Amniotic stem cell (primary cell): ENCODE measurements at places on chromosomes 1 and 21.

- peak; percentile 14 for DNase-seq
Measured at GRCh38 chr1:84632673-84633434, 57.4 kb downstream of the SSX2IP start.

GRCh38 chr1:31535561-31535960 lies 40.8 kb upstream of the TINAGL1 start:
- no peak for DNase-seq

DNA sequence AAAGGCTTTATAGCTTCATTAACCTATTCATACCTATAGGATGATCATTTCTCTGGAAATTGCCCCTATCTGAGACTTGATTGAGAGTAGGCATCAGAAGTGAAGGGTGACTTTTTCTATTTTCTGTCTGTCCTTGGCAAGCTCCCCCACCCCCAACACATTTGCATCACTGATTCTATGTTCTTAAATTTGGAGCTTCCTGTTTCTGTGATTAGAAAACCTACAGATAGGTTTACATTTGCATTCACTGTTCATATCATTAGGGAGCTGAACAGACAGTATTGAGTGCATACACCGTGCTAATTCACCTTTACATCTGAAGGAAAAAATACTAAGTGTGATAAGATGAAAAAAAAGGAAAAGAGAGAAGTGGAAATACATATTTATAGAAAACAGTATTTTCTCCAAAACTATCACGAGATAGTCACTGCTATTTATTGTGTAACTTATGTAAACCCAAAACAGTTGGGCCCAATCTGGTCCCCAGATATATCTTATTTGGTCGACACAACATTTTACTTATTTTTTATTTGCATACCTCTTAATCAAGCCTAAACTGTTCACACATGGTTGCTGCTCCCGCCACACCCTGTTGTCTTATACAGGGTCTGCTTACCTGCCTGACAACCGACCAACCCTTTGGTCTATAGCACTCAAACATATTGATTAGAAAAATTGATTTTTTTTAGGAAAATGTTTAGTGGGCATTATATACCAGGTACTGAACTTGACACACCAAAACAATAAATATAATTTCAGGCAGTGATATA lies 218.8 kb downstream of the NTNG1 start:
- DNase-seq, result no peak

- no peak for DNase-seq
Measured at GRCh38 chr1:215776336-215776735, 209.2 kb downstream of the KCTD3 start.

GRCh38 chr1:234325878-234326496 lies 47.3 kb upstream of the COA6 start:
- DNase-seq, result no peak

DNA sequence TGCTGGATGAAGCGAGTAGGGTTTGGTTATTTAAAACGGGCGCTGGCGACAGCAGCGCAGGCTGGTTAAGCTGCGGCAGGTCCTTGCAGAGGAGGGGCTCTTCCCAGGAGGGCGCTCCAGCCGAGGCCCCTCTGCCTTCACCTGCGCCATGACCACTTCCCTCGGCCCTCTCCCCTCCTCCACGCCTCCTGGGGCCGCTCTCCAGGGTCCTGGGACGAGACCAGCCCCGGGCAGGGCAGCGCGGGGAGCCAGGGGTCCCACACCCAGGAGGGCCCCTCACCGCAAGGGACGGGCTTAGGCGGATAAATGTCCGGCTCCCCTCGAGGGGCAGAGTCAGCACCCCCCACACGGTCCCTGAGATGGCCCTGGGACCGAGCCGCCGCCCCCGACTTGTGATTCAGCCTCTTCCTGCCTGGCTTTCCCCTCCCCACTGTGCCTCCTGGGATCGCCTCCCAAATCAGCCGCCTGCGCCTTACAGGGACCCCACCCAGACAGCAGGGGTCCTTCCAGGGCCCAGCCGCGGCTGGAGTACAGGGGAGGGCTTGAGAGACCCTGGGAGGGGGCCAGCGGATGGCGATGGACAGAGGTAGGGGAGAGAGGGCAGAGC lies 380.7 kb downstream of the MATN1 start:
- no peak for DNase-seq

- DNase-seq, result no peak
Measured at GRCh38 chr21:35562876-35563275, 497.4 kb downstream of the SETD4 start.

GRCh38 chr1:228803421-228803820 lies 68.1 kb downstream of the RHOU start:
- no peak for DNase-seq

DNA sequence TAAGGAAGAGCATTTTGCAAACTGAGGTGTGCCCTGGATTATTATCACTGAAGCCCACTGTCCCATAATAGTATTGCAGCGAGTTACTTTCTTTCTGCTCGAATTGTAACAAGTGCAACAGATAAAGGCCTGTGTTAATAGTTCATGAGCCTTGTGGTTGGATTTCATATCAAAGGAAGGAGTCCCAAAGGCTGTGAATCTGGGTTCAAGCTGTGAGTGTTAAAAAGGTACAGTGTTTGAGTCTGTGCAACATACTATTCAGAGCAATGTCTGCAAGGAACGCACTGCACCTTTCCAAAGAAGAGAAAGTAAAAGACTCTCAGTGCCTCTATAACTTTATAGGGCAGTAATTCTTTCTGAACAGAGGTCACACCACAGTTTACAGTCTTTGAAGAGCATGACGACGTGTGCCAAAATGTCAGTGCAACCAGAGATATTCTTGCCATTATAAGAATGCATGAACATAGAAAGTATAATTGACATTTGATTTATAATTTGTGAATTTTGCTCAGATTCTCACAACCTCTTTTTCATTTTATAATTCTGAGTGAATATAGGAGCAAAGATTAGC lies 79.1 kb downstream of the CDC7 start:
- DNase-seq, result no peak

- peak; percentile 75 for DNase-seq
Measured at GRCh38 chr1:197902454-197903195, at the start of gene C1orf53. Gene C1orf53 (plus strand): TSS chr1:197902630. CDS start chr1:197902650, 20 bp downstream.

DNA sequence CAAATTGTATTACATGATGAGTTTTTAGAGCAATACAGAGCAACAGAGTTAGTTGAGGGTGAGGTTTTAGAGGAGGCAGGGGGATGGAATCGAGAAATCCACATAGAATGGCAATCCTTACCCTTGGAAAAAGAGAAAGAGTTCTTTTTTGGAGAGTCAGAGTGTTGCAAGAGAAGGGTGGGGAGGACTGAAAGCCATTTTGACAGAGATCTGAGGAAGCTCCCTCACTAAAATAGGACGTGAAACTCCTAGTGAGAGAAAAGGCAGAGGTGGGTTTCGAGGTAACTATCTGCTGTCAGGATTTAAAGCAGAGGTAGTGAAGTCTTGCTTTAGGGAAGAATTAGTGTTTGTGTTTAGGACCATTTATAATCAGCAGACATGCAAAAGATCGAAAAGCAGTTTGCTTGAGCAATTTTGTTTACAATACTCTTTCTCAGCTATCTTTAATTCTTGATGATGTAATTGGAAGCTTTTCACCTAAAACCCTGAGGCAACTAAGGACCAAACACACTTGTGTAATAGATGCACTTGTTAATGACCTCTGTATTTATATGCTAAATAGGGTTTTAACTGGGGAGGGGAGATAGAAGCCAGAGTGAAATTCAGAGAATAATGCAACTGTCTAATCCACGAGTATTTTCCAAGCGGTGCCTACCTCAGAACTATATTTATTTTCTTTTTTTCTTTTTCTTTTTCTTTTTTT lies 20.0 kb downstream of the ADAMTS5 start:
- no peak for DNase-seq

DNA sequence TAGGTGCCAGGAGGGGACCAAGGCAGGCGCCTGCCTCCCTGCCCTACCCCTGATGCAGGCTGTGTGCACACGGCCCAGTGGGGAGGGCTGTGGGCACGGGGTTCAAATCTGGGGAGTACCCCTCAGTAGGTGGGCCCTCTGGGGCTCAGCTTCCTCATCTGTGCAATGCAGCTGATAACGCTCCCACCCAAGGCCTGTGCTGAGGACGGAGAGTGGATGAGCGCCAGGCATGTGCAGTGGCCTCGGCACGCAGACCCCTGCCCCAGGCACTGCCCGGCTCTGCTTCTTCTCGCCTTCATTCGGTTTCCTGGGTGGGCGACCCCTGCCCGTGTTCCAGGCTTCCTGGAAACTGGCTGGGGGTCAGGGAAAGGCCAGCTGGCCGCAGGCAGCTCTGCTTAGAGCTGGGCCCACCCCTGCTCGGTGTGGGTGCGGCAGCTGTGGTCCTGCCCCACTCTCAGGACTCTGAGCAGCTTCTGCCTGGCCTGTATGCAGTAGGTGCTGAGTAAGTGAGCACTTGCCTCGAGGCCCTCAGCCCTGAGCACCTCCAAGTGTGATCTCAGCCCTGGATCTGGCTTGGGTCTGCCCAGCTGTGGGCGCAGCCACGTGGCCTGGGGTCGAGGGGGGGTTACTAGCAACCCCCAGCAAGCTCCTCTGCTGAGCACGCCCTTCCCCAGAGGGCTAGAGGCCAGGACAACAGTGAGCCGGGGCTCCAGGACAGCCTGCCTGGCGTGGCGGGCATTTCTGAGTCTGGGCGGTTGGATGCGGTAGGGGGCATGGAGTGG lies 11.9 kb upstream of the TNFRSF14 start:
- DNase-seq, result no peak

GRCh38 chr1:42730988-42731387 lies 9.0 kb downstream of the CLDN19 start:
- DNase-seq, result no peak

DNA sequence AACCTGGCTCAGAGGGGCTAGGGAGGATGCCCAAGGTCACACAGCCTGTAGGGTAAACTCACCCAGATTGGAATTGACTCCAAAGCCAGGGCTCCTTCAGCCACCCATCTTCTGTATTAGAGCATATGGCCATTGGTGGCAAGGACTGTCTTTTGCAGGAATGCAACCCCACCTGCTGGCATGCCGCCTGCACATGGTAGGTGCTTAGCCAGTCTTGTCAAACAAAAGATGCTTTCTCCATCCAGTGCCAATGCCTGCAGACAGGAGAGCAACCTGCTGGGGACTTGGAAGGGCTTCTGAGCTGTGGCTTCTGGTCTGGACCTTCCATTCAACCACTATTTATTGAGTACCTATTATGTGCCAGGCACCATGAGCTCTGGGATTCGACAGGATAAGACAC lies 95.3 kb upstream of the TMEM51 start:
- DNase-seq, result no peak

DNA sequence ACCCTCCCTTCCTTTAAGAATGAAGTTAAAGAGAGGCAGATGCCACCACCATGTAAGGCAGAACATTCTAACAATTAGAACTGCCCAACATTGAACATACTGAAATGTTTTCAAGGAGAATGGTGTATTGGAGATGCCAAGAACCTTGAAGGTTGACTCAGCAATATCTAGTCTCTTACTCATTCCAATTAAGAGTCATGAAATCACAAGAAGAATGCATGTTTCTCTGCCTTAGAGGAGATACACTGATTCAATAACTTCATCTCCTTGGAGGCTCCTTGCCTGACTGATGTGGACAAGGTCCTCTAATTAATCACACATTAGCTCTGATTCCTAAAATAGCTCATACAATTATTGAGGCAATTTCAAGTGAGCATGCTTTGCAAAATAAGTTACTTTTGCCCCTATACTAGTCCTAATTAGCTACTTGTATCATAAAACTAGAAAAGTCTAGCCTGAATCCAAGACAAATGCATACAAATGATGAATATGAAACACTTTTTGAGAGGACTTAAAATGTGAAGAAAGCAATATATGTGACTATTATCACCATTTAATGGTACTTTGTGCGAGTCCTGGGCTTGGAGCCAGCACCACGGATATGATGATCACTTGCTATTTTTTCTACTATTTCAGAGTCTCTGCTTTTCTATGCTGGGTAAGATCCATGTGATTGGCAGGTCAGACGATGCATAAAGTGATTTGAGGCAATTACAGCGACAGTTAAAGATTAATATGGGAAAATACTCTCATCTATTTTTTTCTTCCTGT lies 114.5 kb downstream of the DSCAM start:
- DNase-seq, result peak; percentile 15

DNA sequence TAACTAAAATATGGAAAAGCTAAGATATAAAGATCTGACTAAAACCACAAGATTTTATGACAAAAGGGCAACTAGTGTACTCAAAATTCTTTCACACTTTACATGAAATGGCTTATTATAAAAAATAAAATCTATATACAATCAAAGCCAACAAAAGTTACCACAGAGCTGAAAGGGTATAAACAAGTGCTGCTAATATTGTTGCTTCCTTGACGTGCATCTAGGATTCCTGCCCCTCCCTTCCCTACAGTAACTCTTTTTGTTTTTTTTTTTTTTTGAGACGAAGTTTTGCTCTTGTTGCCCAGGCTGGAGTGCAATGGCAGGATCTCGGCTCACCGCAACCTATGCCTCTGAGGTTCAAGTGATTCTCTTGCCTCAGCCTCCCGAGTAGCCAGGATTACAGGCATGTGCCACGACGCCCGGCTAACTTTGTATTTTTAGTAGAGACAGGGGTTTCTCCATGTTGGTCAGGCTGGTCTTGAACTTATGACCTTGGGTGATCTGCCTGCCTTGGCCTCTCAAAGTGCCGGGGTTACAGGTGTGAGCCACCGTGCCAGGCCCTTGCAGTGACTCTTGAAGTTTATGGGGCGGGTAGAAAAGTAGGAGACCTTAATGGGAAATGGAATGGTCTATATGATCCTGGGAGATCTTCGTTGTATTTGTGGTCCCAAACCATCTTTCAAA lies 4.5 kb downstream of the SRSF4 start:
- no peak for DNase-seq

DNA sequence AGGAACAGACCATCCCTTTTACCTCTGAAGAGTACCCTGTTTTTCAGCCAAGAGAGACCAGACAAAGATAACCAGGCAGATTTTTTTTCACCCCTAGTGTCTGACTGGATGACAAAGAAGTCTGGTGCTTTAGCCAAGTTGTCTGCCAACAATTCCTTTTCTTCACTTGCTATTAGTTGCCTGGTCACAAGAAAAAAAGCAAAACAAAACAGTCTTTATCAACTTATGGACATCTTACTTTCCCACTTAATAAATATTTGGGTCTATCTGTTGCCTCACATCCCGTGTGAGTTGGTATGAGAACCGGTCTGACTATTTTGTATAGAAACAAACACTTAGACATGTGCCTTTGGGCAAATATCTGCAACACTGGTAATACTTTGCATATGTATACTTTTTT lies 662.9 kb downstream of the PLPP3 start:
- no peak for DNase-seq

DNA sequence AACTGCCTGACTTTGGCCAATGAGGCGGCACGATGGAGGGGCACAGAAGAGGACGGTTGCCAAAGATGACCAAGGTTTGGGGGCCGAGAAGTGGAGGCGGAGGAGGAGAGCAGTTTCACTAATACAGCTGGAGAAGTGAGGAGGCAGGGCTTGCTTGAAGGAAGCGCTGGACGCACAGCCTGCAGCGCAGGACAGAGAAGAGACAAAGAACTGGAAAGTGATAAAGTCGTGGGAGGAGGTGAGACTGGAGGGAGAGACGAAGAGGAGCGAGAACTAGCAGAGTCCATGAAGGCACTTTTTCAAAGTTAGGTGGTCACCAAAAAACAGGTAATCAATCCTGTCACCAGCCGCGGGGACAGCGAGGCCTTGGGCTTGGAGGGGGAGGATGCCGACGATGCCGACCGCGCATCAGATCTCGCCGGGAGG lies 771 bp downstream of the PACC1 start:
- no peak for DNase-seq
